Stimulated activated CD8-positive, alpha-beta memory T cell treated with anti-CD3 and anti-CD28 coated beads, Interleukin-4, amount 100 ng/mL, for 1 hour (primary cell): ENCODE measurements at places on chromosomes 4 and X.

DNA sequence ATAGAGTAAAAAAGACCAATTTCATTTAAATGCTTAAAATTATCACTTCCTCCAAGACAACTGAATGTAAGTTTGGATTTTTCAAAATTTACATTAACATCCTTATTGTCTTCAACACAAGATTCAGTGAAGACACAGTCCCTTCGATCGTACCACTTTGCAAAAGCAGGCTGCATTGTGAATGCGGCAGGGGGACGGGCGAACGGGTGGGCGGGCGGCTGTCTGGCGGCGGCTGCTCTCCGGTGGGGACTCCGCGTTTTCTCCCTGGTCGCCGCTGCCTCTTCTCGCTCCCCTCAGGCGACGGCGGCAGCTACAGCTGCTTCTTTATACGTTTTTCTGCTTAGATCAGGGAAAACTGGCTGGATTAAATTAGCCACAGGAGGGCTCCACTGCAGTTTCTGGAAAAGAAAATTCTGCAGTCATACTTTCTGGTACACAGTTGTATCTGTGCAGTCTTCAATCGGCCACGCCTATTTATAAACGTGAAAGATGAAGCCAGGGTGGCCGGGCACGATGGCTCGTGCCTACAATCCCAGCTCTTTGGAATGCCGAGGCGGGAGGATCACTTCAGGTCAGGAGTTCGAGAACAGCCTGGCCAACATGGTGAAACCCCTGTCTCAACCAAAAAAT, 33.9 kb upstream of the HPF1 start:
- DNase-seq = no peak

- DNase-seq = no peak
Measured at GRCh38 chr4:189823591-189823990, 117.1 kb upstream of the FRG1 start.

GRCh38 chr4:83569987-83570386, 34.1 kb downstream of the GPAT3 start:
- DNase-seq = no peak

- no peak for DNase-seq
Measured at GRCh38 chrX:41026702-41027078, 58.6 kb upstream of the USP9X start.

- DNase-seq = no peak
Measured at GRCh38 chr4:187493661-187494060, 501.9 kb upstream of the ZFP42 start.

DNA sequence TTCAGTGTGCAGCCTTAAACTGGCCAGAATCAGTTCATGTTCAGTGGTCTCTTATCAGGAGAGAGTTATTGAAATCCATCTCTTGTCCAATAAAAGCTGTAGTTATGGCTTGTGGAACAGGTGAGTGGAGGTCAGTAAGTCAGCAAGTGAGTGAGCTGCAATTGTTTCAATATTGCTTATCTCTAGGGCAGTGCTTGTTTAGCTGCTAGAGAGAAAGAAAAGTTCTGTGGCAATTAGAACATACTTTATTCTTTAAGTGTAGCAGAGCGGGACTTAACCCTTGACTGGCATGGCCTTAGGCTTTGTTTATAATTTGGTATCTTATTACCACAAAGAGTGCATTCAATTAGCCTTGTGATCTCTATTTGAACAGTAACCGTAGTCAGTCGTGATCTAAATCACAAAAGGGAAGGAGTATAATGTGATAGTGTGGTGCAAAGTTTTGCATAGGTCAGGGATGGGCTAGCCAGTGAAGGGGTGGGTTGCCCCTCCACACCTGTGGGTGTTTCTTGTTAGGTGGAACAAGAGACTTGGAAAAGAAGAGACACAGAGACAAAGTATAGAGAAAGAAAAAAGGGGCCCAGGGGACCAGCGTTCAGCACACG, 6.9 kb upstream of the ETDC start:
- no peak for DNase-seq

DNA sequence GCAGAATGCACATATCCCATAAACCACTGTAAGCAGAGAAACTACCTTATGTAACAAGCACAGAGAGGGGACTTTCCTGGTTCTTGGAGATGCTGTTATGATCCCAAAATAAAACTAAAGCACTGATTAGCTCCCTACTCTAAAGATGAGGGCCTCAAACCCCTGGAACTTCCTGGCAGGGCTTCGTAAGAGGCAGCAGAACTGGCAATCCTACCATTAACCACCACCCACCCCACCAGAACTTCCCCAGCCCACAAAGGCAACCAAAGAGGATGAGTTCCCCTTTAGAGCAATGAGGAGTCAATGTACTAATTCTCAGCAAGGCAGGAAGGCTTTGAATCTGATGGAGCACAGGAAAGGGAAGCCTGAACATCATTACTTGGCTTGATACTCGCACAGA, 436.5 kb upstream of the FRG1 start:
- DNase-seq = no peak

DNA sequence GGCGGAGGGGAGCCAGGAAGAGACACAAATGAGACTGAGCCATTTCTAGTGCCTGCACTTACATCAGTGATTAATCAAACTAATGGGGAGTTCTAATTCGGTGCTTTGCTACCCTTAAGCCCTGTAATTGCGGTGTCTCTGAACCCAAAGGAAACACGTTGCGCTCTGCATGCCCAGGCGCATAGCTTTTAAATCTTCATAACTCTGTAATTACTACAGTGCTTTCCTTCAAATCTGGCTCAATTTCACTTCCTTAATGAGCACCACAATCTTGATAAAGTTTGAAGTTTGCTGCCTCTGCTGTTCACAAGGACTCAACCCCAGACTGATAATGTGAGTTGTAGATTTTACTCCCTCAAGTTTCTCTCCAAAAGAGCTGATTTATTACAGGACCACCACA, 5.7 kb upstream of the NHS start:
- no peak for DNase-seq

GRCh38 chr4:70915874-70916559, 13.8 kb downstream of the MOB1B start:
- DNase-seq = no peak

DNA sequence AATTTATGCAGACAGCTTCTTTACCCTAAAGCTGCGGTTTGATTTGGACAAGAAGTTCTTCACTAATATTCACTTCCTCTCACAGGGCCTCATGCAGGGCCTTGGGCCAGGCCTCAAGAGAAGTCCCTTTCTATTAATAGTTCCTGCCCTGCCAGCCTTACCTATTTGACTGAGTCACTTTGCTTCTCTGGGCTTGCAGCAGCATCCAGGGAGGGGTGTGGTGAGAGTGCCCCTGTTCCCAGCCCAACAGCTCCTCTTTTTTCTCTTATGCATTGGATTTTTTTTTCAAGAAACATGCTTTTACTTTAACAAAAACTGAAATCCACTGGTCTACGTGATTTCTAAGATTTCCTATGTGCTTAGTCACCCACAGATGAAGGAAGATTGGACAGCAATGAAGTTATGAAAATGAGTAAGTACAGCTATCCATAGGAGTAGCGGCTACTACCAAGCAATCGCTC, 26.7 kb downstream of the FAM156B start:
- no peak for DNase-seq

DNA sequence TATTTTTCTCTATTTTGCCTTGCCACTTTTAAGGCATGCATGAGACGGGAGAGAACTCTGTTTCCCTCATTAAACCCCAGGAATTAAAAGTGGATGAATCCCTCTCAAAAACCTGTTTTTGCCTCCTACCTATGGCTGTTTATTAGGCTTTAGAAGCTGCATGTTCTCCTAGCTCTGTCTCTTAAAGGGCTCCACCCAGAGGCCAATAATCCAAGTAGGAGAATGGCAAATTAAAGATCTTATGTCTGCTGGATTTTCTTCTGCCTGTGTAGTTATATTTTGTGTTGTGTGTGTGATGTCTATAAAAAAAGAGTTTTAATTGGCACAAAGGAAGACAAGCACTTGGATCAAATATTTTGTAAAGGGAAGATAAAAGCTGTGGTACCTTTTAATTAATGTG, 32.4 kb downstream of the MAGEC1 start:
- DNase-seq = no peak

- DNase-seq = no peak
Measured at GRCh38 chr4:7240306-7240705, 48.0 kb downstream of the SORCS2 start.

- DNase-seq = no peak
Measured at GRCh38 chr4:39054497-39054896, 7.5 kb upstream of the KLHL5 start.

- DNase-seq = no peak
Measured at GRCh38 chrX:40094041-40094899, 3.5 kb downstream of the BCOR start.

- DNase-seq = no peak
Measured at GRCh38 chr4:183659872-183660242, 764 bp downstream of the TRAPPC11 start.

- DNase-seq = no peak
Measured at GRCh38 chr4:76504613-76505465, 69.8 kb downstream of the SHROOM3 start.

GRCh38 chrX:43096830-43097229, 318.9 kb upstream of the PPP1R2C start:
- no peak for DNase-seq

DNA sequence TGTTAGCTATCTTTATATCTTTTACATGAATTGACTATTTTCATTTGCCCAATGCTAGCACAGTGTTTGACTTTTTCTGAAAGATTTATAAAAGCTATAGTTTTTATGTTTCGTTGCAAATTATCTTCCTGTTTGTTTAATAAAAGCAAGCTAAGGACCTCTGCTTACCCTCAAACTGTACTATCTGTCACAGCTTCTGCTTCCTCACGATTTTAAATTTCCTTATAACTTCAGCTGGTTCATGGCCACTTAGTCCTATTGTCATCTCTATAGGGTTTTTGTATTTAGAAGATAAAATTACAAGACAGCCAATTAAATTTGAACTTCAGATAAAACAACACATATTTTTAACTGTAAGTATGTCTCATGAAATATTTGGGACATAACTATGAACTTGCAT, 494.0 kb downstream of the PDGFC start:
- DNase-seq = no peak

DNA sequence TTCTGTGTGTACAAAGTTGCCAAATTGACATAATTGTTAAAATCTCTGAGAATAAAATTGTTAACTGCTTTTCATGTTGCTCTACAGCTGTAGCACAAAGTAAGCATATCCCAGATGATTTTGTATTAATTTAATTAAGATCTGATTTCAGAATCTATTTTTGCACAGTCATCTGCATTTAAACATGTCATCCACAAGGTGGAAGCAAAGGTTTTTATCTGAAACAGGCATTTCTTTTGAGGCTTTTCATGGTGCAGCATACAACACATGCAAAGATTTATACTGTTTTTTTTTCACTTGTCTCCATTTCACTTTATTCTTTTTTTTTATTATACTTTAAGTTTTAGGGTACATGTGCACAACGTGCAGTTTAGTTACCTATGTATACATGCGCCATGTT, 51.2 kb downstream of the GC start:
- DNase-seq = no peak

- no peak for DNase-seq
Measured at GRCh38 chr4:67558493-67558892, at the start of gene STAP1. STAP1 (plus strand) TSS chr4:67558727; CDS start chr4:67558810, 83 bp downstream.

GRCh38 chr4:126604268-126604867, 1028.4 kb upstream of the INTU start:
- DNase-seq = no peak

DNA sequence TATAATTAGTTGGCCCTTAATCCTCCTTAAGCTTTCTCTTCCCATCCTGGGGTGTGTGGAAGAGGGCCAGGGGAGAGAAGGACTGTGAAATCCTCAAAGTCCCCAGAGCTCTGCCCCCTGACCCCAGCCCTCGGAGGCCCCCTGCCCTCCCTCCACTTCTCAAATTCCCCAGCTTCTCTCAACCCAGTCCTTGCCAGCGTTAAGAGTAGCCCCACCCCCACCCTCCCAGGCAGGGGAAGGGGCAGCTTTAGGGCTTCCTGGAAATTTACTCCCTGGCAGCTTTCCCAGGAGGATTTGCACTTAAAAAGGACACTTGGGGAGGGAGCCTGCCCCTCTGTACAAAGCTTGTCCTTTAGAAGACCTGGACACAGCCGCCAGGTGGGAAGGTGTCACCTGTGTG, 11.8 kb upstream of the CD40LG start:
- DNase-seq = no peak

GRCh38 chrX:77597511-77597910, 150.3 kb downstream of the FGF16 start:
- no peak for DNase-seq

- no peak for DNase-seq
Measured at GRCh38 chrX:36986231-36986630, 21.9 kb upstream of the FAM47C start.

DNA sequence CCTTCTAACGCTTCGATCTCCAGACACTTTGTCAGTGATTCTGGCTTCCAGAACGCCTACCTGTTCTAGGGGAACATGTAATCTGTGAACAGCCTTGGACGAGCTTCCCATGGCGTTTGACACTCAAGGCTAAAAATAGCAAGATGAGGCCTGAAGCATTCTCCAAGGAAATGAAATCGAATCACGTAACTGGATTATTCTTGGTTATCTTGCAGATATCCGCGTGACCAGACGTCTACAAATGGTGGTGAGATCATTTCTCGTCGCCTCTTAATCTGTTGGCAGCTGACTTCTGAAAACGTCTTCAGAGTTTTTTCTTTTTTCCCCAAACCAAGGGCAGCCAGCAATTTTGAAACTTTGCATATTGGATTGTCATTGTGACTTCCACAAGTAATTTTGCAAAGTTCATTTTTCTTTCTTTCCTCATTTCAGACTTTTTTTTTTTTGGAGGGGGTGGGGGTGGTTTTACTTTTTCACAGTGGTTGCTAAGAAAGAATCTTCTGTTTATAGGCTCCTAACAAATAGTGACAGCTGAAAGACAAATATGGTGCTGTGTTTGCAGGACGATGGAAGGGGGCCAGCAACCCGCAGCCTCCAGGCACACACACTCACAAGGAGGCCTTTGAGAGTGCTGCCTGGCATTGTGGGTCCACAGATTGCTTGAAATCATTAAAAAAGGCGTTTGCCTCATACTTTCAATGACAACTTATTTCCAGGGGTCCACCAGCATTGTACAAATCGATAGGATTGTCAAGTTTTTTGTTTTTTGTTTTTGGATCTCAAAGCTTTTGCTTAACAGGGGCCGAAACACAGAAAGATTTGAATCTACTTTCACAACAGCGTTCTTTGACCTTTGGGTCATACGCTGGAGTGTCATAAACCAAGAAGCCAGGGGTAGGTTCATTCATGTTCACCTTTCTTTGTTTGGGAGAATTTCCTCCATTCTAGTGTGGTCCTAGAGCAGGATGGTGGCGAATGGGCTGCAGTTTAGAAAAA, 32.4 kb upstream of the PDLIM3 start:
- DNase-seq = no peak

DNA sequence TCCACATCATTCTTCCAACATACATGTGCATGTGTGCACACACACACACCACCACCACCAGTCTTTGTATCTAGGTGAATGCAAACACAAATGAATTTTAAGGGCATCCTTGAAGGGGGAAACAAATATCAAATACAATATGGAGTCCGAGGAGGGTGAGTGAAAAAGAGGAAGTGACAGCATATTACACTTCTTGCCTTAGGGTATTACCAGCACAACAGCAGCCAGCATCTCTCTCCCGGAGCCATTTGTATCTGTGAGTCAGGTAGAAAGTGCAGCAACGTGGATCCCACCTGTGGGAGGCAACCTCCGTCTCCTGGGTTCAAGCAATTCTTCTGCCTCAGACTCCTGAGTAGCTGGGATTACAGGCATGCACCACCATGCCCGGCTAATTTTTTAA, 483.2 kb downstream of the SMARCA1 start:
- DNase-seq = no peak
